ENCODE measurements at places on chromosomes 3 and 15. TPM values are rescaled to one million over a fixed set of nuclear protein-coding genes. Genes with fewer than 3 reads are reported as not detected.

- H3K36me3 ChIP-seq = no peaks in the 10 kb centered on the region
- peaks cover 16% of the 10 kb centered on the region for H3K4me1 ChIP-seq
- no peak overlapping the region for H3K4me3 ChIP-seq
- H3K27ac ChIP-seq = no peak overlapping the region
Observed at GRCh38 chr15:60519218-60519617, 40.3 kb upstream of the ICE2 start.

- H3K4me3 ChIP-seq = no peak overlapping the region
- peaks cover 4% of the 10 kb centered on the region for H3K36me3 ChIP-seq
Observed at GRCh38 chr15:68201879-68202261, 3.3 kb downstream of the CALML4 start.

- no peaks in the 10 kb centered on the region for H3K27me3 ChIP-seq
- no peak overlapping the region for H3K27ac ChIP-seq
- H3K36me3 ChIP-seq = no peaks in the 10 kb centered on the region
- DNase-seq = no peak
Observed at GRCh38 chr15:63858881-63859280, 25.1 kb upstream of the HERC1 start.

GRCh38 chr3:150237490-150237889 is 170.6 kb upstream of the TSC22D2 start:
- H3K4me1 ChIP-seq = peaks cover 29% of the 10 kb centered on the region
- H3K36me3 ChIP-seq = no peaks in the 10 kb centered on the region
- H3K27ac ChIP-seq = peak overlapping the region; percentile 94
- H3K4me3 ChIP-seq = no peak overlapping the region

DNA sequence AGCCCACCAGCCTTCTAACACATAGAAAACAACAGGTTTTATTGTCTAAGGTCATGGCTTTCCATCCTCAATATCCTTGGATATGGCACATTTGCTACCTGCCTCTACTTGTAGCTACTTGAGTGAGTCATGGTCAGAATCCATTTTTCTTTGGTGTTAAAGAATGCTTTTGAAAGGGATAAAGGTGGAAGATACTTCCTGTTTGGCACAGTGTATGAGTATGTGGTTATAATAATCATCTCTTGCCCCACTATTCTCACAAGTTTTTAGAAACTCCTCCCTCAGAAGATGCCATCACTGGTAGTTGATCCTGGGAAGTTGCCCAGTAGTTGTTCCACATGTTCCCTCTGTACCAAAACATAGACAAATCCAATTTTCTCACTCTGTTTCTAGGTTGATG is 508.6 kb upstream of the IL12A start:
- no peak overlapping the region for H3K4me3 ChIP-seq
- H3K27ac ChIP-seq = no peak overlapping the region
- no peak for DNase-seq
- H3K27me3 ChIP-seq = no peaks in the 10 kb centered on the region
- H3K36me3 ChIP-seq = no peaks in the 10 kb centered on the region
- no peaks in the 10 kb centered on the region for H3K4me1 ChIP-seq

DNA sequence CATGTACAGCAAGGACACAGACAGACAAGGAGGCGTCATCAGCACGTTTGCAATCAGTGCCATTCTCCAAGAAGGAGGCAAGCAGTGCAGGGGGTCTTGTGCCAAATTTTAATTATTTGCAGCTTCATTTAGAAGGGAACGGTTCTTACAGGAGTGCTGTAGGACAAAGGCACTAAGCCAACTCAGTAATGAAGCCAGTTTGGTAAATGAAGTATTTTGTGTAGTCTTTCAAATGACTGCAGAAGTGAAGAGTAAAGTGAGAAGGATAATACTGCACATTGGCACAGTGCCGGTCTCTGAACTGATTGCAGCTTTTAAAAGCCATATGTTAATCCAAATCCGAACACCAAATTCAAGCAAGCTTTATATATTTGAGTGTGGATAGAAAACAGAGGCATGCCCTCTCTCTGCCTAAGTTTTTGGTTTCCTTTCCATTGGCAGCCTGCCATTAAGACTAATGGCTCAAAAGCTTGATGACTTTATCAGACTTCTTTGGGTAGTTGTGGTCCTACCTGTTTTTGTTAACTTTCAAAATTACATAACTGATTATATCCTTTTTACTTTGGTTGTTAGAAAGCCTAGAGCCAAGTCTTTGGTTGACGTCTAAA is 101.3 kb downstream of the SENP2 start:
- no peak overlapping the region for H3K4me3 ChIP-seq
- H3K4me1 ChIP-seq = peaks cover 26% of the 10 kb centered on the region
- H3K27ac ChIP-seq = peak overlapping the region; percentile 99
- peaks cover 3% of the 10 kb centered on the region for H3K36me3 ChIP-seq
- H3K27me3 ChIP-seq = no peaks in the 10 kb centered on the region

DNA sequence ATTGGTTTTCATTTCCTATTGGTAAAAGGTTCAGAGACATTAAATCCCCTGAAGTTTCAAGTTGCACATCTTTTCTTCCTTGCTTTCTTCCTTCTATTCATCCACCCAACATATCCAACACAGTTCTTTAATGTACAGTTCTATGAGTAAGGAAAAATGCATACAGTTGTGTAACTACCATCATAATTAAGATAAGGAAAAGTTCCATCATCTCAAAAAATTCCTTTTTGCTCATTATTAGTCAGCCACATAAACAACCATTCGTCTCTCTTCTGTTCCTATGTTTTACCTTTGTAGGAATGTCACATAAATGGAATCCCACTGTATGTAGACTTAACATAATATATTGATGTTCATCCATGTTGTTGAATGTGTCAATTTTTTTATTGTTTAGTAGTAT is 211.1 kb upstream of the ADAMTS9 start:
- peaks cover 5% of the 10 kb centered on the region for H3K4me1 ChIP-seq
- H3K4me3 ChIP-seq = no peak overlapping the region
- H3K27me3 ChIP-seq = no peaks in the 10 kb centered on the region

GRCh38 chr3:127671523-127672428 is 976 bp upstream of the ABTB1 start:
- peak overlapping the region; percentile 53 for H3K27ac ChIP-seq
- H3K4me1 ChIP-seq = 0 out of 2 replicates have a peak, but pooled peaks cover 6% of the 10 kb centered on the region
- no peaks in the 10 kb centered on the region for H3K27me3 ChIP-seq
- DNase-seq = peak; percentile 61

- H3K27me3 ChIP-seq = no peaks in the 10 kb centered on the region
- H3K27ac ChIP-seq = no peak within 1 kb of the TSS
- H3K36me3 ChIP-seq = no peaks in the 10 kb centered on the region
- no peak within 1 kb of the TSS for H3K4me3 ChIP-seq
- no peak for DNase-seq
Observed at GRCh38 chr3:165078293-165078692, at the start of gene SI. Gene SI, minus strand, starts transcription at chr3:165078496. Its CDS starts 2,484 bp downstream, at chr3:165076012.

- H3K27me3 ChIP-seq = no peaks in the 10 kb centered on the region
- peak overlapping the region; percentile 98 for H3K27ac ChIP-seq
- H3K4me1 ChIP-seq = peaks cover 33% of the 10 kb centered on the region
- H3K4me3 ChIP-seq = no peak overlapping the region
- peak; percentile 79 for DNase-seq
- no peaks in the 10 kb centered on the region for H3K36me3 ChIP-seq
Observed at GRCh38 chr3:8441969-8442559, 59.6 kb upstream of the LMCD1 start.

DNA sequence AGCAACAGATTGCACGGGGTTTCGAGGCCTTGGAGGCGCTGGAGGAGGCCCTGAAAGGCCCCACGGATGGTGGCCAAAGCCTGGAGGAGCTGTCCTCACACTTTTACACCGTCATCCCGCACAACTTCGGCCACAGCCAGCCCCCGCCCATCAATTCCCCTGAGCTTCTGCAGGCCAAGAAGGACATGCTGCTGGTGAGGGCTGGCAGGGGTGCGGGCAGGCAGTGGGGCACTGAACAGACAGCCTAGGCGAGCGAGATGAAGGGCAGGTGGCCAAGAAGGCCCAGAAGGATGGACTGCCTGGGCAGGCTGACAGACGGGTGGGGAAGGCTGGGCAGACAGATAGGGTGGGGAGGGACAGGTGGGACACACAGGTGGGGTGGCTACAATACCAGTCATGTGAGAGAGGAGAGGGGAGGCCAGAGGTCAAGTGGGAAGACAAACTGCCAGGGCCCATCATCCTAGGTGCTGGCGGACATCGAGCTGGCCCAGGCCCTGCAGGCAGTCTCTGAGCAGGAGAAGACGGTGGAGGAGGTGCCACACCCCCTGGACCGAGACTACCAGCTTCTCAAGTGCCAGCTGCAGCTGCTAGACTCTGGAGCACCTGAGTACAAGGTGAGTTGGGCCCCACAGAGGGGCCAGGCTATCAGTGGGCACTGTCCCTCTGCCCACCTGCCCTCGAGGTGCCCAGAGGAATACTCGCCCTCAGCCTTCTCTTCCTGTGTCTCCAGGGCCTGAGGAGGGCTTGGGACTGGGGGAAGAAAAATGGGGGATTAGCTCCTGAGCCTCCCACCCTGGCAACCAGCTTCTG is 3.1 kb downstream of the PARP3 start:
- no peak overlapping the region for H3K27ac ChIP-seq
- no peak overlapping the region for H3K4me3 ChIP-seq
- peaks cover 2% of the 10 kb centered on the region for H3K36me3 ChIP-seq
- DNase-seq = no peak

- H3K4me1 ChIP-seq = peaks cover 4% of the 10 kb centered on the region
- peak; percentile 87 for DNase-seq
- H3K36me3 ChIP-seq = no peaks in the 10 kb centered on the region
Observed at GRCh38 chr3:194381460-194381875, 11.9 kb upstream of the LRRC15 start.

DNA sequence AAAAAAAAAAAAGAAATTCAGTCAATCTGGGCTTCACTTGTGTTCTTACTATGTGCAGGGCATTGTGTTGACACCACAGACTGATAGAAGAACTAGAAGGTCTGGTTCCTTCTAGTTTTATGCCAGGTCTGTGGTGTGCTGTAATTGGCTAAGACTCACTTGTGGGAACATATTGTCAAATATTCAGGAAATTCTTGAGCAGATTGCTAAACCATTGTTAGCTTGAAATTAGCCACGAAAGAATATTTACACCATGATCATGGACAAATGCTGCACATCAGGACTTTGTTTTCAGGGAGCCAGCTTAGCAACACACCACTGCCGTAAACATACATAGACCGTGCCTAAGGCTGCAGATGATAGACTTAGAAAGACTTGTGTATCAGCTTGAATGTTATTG is 74.6 kb downstream of the GTPBP8 start:
- no peaks in the 10 kb centered on the region for H3K36me3 ChIP-seq
- no peak overlapping the region for H3K27ac ChIP-seq
- H3K27me3 ChIP-seq = no peaks in the 10 kb centered on the region

DNA sequence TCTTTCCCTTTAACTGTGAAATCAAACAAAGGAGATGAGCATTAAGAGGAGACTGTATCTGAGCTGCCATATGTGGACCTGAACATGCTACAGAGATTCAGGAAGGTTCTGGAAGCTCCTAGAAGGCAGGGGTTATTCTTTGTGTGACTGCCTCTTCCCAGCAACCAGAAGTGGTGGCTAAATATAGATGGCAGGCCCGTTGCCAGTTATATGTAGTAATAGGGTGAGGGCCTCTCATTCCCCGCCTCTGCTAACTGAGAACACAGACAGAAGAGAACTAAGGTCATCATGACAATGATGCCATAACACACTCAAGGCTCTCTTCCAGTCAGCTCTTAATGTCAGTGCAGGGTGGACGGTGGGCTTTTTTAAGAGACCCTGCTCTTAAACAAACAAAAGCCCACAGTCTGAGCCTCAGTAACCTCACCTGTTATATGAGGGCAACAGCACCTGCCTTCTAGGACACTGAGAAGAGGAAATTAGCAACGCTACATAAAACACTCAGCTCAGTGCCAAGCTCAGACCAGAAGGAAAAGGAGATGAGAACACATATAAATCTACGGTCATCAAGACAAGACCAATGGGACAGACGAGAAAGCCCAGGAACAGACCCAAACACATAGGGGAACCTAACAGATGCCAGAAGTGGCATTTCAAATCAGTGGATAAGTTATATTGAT is 22.3 kb downstream of the CFAP92 start:
- H3K4me3 ChIP-seq = no peak overlapping the region
- no peaks in the 10 kb centered on the region for H3K4me1 ChIP-seq
- no peak for DNase-seq
- no peaks in the 10 kb centered on the region for H3K36me3 ChIP-seq

- H3K4me3 ChIP-seq = no peak overlapping the region
- H3K27ac ChIP-seq = no peak overlapping the region
- no peaks in the 10 kb centered on the region for H3K4me1 ChIP-seq
- no peaks in the 10 kb centered on the region for H3K36me3 ChIP-seq
Observed at GRCh38 chr3:207973-208372, 11.4 kb downstream of the CHL1 start.

DNA sequence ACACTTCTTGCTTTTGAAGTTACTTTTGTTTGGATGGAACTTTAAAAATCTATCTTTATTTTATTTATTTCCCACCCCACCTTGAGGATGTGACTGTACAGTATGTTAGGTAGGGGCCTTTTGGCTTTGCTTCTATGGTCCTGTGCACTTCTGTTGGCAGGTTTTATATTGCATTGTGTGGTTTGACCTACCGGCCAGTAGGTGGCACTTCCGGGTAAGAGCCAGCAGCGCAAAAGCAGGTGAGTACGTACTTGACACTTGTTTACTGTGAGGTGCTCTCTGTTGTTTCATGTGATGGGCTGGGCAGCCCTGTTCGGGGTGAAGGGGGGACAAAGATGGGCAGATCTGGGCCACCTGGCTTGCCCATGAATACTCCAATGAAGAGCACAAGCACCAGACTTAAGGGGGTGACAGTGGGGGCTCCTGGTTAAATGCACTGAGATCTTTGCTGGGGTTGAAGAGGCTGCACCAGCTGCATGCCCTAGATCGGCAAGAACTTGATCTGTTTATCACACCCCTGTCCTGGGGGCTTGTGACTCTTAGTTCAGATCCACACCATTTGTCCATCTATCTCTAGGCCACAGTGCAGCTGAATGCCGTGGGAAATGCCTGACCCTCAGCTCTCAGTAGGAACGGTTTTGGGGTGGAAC is 131.6 kb downstream of the NLGN1 start:
- no peaks in the 10 kb centered on the region for H3K27me3 ChIP-seq
- H3K36me3 ChIP-seq = no peaks in the 10 kb centered on the region
- H3K27ac ChIP-seq = no peak overlapping the region
- no peak overlapping the region for H3K4me3 ChIP-seq
- DNase-seq = peak; percentile 11

GRCh38 chr3:129461022-129461421 is 21.0 kb downstream of the IFT122 start:
- no peak overlapping the region for H3K27ac ChIP-seq
- no peak for DNase-seq
- no peaks in the 10 kb centered on the region for H3K4me1 ChIP-seq
- no peaks in the 10 kb centered on the region for H3K27me3 ChIP-seq

DNA sequence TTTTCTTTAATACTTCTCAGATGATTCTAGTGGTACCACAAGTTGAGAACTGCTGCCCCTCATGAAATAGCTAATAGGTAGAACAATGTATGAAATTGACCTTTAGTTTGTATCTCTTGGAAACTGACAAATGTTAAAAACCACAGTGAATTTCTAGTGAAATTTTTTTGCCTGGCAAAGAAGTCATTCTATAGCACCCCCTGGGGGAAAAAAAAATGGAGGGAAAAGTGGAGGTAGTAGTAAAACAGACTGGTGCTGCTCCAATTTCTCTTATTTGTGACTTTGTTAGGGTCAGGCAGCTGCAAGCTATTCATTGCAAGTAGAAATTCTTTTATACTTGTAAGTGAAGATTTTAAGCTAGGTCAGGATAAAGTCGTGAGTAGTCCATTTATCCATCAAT is 605.0 kb downstream of the NLGN1 start:
- no peaks in the 10 kb centered on the region for H3K4me1 ChIP-seq
- no peak for DNase-seq
- no peak overlapping the region for H3K27ac ChIP-seq
- H3K4me3 ChIP-seq = no peak overlapping the region

KBTBD13 gene
- not detected for polyA plus RNA-seq

LYZL4 gene
- not detected for polyA plus RNA-seq

GPR87 gene
- 2.3 TPM for polyA plus RNA-seq
